ENCODE measurements at places on chromosomes 16 and 17.

GRCh38 chr17:29149431-29150064 lies 30.6 kb downstream of the MYO18A start:
- no peak for DNase-seq

DNA sequence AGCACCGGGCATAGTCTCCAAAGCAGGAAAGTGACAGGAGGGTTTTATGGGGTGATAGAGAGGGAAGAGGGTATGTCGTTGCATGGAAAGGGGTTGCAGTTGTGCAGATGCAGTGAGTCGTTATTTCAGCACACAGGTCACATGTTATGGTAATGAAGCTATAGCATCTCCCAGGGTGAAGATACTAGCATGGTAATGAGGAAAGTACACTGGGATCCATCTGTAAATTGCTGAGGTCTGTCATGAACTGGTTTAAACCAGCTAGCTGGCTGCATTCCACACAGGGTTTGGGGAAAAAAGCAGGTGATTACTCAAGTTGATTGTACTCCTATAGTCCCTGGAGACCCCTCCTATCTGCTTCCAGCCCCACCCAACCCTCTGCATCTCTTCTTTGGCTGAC lies 11.7 kb downstream of the COX11 start:
- DNase-seq, result no peak

DNA sequence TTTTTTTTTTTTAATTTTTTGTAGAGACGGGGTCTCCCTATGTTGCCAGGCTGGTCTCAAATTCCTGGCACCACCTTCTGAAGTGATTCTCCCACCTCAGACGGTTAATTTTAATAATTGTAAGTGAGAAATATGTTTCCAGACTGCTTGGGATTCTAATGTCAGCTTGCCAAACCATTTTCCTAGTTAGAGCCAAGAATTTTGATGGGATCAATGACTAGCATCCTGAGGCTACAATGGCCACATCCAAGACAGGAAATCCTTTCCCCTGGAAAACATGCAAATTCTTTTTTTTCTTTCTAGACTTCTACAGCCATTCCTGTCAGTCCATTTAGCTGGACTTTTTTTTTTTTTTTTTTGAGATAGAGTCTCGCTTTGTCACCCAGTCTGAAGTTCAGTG lies 32.6 kb downstream of the IGF2BP1 start:
- no peak for DNase-seq

DNA sequence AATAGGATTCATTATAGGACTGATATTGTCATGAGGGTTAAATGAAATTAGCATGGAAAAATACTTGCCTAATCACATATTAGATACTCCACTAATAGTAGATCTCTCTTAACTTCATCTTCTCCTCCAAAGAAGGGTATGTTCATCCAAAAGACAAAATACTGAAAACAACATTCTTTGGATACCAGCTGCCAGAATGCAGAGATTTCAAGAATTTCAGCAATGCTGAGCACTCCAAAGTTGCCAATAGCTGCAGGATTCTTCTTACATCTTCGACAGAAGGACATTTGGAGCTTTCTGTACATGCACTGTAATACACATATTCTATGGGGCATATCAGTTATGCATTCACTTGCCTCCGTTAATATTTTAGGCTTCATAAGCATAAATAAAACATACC lies 436.5 kb downstream of the HAPSTR1 start:
- DNase-seq, result no peak

GRCh38 chr17:6303664-6304063 lies 131.3 kb downstream of the AIPL1 start:
- no peak for DNase-seq

- peak; percentile 70 for DNase-seq
Observed at GRCh38 chr17:38871247-38872015, 1.6 kb downstream of the LASP1 start.

DNA sequence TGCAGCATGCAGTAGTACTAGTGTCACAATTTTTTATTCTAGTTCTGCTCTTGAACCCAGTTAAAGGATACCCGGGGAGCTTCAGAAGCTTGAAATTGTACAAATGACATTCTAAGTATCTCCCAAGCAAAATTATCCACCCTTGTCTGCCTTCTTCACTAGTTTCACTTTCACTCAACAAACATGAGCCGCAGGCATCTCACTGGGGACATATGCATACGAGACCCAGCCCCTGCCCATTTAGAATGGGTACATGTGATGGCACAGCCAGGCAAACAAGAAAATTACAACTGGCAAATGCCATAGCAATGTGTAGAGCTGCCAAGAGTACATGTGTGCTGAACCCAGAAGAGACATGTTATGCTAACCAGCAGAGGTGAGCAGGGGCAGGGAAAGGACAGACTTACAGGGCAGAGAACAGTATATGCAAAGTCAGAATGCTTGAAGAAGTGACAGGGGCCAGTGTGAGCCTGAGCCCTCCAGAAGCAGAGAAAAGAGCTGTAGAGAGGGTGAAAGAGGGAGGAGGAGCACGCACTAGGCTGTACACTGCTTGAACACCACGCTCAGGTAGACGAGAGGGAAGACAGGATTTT lies 8.3 kb downstream of the GINS2 start:
- DNase-seq, result no peak

DNA sequence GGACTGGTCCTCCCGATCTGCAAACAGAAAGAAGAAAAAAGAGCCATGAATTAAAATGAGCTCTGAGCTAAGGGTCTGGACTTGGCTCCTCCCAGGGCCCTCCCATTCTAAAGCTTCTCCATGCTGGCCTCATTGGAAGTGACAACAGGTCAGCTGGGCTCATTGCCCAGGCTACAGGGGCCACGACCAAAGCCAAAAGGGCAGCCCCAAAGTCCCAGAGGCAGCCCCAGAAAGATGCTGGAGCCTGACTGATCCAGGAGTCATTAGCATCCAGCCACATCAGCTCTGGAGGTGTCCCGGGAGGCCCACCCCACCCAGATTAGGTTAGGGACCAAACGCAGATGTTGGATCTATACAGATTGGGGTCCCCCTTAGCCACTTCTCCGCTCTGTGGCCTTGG lies 58.2 kb downstream of the MYH11 start:
- DNase-seq, result no peak

GRCh38 chr17:76318586-76318985 lies 10.5 kb upstream of the QRICH2 start:
- no peak for DNase-seq

GRCh38 chr17:28396635-28397239 lies 9.3 kb downstream of the SLC46A1 start:
- no peak for DNase-seq
